NCI-H2171 treated with DMSO at 0.1 percent for 48 hours (cell line): ENCODE measurements at places on chromosomes 2 and 18.
A peak's percentile ranks its signal among the peaks of the same experiment; 100 is the strongest.

GRCh38 chr18:23365602-23366001, 87.5 kb upstream of the RIOK3 start:
- no peak for DNase-seq

DNA sequence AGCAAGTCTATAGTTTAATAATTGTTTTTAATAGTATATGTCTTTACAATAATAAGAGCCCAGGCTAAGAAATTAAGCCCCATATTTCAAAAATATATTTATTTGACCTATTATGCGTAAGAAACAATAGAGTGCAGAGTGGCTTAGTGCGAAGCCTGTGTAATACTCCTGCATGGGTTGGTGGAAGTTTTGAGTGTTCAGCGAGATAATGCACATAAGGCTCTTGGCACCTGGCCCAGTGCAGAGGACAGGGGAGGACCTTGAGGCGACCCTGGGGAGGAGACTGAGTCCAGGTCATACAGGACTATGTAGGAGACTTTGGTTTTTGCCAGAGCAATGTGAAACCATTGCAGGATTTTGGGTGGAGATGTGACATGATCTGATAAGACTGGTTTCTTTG, 132.4 kb upstream of the ST6GAL2 start:
- no peak for DNase-seq

- no peak for DNase-seq
Observed at GRCh38 chr2:195164930-195165329, 492.1 kb upstream of the SLC39A10 start.

GRCh38 chr2:176832086-176832485, 380.5 kb upstream of the HNRNPA3 start:
- DNase-seq = no peak

DNA sequence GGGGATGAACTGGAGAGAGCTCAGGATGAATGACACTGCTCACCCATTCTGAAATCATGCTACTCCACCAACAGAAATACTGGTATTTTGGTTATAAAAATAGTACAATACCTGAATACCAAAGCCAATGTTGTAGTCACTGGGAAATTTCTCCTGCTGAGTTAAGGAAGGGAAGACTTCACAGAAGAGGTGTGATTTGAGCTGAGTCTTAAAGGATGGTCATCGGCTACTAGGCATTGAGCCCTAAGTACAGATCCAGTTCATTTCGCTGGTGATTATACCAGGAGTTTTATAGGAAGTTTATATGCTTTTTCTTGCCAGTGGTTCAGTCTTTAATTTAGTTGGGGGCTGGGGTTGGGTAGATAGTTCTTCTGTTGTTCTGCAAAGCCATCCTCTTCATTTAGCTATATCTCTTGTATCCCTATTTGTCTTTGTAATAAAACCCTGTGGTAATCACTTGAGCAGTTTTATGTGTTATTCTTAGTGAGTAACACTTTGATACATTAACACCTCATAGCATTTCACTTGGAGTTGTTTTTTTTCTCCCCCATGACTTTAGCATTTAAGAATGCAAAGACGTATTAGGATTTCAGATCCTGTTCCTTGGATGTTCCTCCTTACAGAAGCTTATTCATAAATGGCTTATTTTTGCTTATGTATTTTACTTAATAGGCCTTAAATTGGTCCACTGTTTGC, 239.9 kb upstream of the FOSL2 start:
- DNase-seq = no peak

GRCh38 chr2:40554665-40555294, 102.9 kb upstream of the SLC8A1 start:
- DNase-seq = peak; percentile 17

DNA sequence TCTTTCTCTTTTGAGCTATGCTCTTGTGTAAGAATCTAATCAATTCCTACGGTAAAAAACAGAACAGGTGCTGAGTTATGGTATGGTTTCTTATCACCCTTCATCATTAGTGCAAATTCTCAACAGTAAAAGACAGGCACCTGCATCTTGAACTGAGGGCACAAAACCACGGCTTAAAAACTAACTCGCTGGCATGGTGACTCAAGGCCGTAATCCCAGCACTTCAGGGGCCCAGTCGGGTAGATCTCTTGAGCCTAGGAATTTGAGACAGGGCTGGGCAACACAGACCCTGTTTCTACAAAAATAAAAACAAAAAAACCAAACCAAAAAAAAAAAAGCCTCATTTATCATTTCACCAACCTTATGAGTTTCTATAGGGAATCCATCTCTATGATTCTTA, 33.3 kb downstream of the THAP4 start:
- no peak for DNase-seq

DNA sequence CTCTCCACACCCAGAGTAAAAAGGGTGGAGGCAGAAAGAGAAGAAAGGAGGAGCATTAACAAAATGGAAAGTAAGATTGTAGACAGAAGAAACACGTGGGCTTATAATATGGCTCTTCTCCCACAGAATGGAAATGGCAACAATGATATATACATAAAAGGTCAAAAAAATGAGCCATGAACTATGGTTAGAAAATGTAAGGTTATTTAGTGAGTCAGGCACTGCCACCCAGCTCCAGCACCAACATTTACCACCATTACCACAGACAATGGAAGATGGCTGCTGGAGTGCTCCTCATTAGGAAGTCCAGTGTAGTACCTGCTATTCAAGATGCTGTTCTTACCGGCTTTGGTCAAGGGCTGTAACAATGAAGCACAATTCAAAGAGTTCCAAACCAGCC, 258.0 kb downstream of the ZEB2 start:
- no peak for DNase-seq

DNA sequence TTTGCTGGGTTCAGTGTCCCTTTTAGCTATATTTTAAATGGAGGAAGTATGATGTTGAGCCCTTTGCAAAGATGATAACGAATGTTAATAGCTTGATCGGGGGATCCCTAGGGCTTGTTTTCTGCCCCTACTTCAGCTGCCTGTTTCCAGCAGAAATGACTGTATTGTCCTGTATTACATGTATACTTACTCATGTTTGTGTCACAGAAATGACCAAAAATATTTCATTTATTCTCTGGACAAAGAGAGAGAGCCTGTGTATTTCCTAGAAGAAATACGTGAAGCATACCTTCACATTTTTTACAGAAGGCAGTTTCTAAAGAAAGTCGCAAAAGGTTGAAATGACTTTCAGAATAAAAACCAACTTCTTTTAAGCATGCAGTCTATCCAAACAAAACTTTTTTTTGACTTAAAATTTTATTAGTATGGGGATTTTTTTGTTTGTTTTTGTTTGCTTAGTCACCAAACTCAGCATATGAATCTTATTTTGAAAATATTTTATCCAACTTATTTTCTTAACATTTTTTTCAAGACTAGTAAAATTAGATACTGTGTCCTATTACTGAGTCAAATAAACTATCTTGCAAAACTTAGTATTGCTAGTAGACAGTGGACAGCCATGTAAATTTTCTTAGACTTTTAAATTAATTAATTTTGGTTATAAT, 68.9 kb downstream of the PTRHD1 start:
- DNase-seq = no peak
